ENCODE measurements at places on chromosomes 2 and 18. TPM values are rescaled to one million over a fixed set of nuclear protein-coding genes. Genes with fewer than 3 reads are reported as not detected.

GRCh38 chr2:176535467-176536113, 266.3 kb downstream of the MTX2 start:
- DNase-seq = no peak

GRCh38 chr2:144663207-144663606, 143.3 kb upstream of the ZEB2 start:
- no peak for DNase-seq

DNA sequence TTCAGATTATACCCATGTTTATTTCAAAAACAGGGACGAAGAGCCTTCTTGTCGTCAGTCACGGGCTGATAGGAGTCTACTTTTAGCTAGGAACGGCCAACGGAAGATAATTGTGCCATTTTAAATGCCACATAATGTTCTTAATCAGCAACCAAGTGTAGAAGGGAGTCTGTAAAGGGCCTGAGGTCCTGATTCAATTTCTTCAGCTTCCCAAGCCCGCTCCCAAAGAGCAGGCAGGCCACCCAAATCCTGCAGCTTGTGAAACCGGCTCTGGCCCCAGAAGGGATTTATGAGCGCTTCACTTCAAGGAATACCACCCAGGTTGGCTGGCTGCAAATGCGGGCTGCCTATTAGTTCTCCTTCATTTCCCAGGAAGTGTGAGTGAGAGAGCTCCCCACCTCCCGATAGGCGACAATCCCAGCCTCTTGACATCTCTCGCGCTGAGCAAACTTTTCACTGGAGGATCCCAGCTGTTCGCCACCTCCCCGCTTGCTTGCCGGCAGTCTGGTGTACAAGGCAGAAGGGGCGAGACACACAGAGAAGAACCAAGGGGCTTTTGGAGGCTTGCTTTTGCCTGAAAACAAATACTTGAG, 272.9 kb downstream of the CDH20 start:
- DNase-seq = no peak

Gene PSMD1
- 30.3 TPM for total RNA-seq

DNA sequence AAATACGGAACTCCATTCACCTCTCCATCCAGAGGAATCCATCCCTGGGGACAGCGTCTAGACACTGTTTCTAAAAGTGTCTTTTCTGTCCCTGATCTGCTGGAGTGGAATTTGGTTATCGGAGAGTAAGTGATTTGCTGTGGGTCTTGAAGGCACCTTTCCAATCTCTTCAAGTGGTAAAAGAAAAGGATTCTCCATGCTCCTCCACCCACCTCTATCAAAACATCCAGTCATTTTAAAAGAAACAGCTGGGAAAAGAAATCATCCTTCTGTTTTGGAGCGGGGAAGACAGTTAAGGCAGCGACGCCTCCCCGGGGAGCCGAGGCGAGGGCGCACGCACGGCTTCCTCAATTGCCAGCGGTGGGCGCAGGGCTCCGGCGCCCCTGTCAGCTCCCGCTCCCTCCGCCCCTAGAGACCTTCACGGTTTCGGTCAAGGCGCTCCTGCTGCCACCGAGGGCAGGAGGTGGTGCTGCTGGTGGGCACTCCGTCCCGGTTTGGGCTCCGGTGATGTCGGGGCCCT, 547 bp downstream of the SLC35F5 start:
- DNase-seq = no peak

DNA sequence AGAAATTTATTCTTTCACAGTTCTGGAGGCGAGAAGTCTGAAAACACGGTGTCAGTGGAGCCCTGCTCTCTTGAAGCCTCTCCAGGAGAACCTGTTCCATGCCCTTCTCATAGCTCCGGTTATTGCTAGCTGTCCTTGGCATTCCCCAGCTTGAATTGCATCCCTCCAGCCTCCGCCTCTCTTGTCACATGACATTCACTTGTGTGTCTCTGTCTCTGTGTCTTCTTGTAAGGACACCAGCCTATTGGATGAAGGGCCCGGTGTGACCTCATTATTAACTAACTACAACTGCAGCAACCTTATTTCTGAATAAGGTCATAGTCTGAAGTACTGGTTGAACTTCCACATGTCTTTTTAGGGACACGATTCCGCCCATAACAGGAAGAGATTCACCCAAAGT, 4.5 kb upstream of the PRSS56 start:
- DNase-seq = no peak

Gene XIRP2
- not detected for total RNA-seq

DNA sequence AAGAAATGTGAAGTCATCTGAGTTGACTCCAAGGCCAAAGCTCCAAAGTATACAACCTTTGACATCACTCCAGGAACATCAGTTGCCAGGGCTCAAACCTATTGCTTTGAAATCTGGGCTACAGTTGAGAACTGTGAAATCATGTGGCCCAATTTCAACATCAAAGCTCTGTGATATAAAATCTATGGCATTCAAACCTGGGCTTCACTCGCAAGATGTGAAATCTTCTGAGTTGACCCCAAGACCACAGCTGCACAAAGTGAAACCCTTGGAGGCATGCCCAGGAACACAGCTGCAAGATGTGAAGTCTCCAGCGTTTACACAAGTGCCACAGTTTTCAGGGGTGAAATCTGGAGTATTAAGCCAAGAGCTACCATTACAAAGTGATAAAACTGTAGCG, 9.4 kb upstream of the ZNF512 start:
- no peak for DNase-seq

DNA sequence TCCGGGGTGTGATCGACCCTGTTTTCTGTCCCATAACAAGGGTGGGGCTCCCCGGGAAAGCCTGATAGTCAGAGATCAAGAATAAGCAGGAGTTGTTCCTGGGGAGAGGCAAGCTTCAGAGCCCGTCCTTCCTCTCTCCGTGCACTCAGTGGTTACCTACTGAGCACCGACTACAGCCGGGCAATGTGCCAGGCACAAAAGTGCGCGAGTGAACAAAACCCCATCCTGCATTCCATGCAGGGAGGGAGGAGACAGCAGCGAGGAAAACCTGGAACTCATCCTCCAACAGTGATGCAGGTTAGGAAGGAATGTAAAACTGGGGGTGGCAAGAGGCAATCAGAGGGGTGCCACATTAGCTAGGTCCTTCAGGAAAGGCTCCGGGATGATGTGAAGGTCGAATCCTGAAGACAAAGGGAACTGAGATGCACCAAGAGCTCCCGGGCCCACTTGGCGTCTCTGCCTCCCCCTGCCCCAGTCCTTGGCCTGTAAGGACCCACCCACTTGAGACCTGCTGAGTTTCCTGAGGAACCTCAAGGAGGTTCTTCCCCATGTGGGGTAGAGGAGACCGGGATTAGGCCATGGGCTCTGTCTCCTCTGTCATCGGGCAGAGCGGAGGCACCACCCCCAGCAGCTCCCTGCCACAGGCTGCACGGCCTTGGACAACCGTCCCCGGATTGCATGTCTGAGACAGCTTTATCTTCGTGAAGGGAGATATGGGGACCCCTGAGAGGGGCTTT, 198.2 kb downstream of the NDUFA10 start:
- DNase-seq = no peak

Gene TACR1
- total RNA-seq = 0.24 TPM

Measured in naive thymus-derived CD4-positive, alpha-beta T cell (primary cell).